Activated naive CD8-positive, alpha-beta T cell treated with anti-CD3 and anti-CD28 coated beads, Interleukin-2, amount 10 ng/mL, durations not matched to agents 7 days and 5 days (primary cell): ENCODE measurements at places on chromosomes 3 and 15. TPM values are rescaled to one million over a fixed set of nuclear protein-coding genes. Genes with fewer than 3 reads are reported as not detected.
A peak's percentile ranks its signal among the peaks of the same experiment; 100 is the strongest.

- no peaks in the 10 kb centered on the region for H3K27me3 ChIP-seq
- H3K4me3 ChIP-seq, result no peak overlapping the region
- no peak overlapping the region for H3K27ac ChIP-seq
- no peaks in the 10 kb centered on the region for H3K36me3 ChIP-seq
- DNase-seq, result no peak
Observed at GRCh38 chr3:77028005-77028404, 11.9 kb upstream of the ROBO2 start.

DNA sequence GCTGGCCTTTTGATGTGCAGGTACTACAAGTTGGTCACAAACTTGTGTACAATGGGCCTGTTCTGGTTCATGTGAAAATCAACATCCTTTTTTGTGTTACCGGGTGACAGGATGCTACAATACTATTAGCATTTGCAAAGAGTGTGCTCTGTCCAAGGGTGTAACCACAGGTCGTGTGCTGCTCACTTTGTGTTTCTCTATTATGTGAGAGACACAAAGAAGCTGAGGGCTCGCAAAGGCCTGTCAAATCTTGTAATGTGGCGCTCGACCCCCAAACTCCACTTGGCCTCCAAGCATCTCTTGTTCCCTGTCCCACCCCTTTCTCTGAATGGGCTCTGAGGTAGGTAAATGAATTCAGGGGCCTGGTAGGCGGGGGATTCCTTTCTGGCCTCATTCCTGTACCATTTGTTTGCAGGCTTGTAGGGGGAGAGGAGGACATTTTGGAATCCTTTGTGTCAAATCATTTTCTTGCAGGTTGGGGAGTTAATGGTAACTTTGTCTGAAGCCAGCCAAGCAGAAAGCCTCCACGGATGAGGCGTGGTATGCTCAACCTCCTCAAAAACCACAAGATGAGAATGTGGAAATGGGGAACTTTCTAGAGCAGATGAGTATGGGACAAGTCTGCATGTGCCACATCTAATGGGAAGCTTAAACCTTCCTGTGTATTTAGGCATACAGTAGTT, 109.1 kb downstream of the OPA1 start:
- no peak overlapping the region for H3K27ac ChIP-seq
- no peak overlapping the region for H3K4me3 ChIP-seq
- H3K4me1 ChIP-seq, result peaks cover 3% of the 10 kb centered on the region
- H3K36me3 ChIP-seq, result peaks cover 14% of the 10 kb centered on the region
- DNase-seq, result no peak

DNA sequence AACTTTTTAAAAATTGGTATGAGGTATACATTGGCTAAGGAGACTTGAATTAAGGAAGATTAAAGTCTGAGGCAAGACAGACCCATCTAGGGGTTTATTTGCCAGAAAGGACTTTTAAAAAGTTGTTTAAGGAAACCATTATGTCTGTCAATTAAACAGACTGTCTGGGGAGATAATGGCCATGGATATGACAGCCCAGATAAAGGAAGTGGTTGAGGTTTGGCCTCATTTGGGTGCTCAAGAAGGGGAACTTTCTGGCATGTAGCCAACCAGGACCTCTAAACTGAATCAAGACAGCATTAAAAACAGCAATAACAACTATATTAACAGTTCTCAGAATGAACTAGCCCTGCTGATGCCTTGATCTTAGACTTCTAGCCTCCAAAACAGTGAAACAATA, 9.9 kb upstream of the CD200R1L start:
- H3K4me3 ChIP-seq, result peak overlapping the region; percentile 13
- no peaks in the 10 kb centered on the region for H3K27me3 ChIP-seq
- H3K27ac ChIP-seq, result peak overlapping the region; percentile 52
- peaks cover 23% of the 10 kb centered on the region for H3K4me1 ChIP-seq

GRCh38 chr3:81778678-81779182, 17.3 kb upstream of the GBE1 start:
- H3K4me1 ChIP-seq, result no peaks in the 10 kb centered on the region
- H3K27me3 ChIP-seq, result peaks cover 2% of the 10 kb centered on the region
- no peak overlapping the region for H3K4me3 ChIP-seq
- no peak overlapping the region for H3K27ac ChIP-seq
- H3K36me3 ChIP-seq, result peaks cover 1% of the 10 kb centered on the region

DNA sequence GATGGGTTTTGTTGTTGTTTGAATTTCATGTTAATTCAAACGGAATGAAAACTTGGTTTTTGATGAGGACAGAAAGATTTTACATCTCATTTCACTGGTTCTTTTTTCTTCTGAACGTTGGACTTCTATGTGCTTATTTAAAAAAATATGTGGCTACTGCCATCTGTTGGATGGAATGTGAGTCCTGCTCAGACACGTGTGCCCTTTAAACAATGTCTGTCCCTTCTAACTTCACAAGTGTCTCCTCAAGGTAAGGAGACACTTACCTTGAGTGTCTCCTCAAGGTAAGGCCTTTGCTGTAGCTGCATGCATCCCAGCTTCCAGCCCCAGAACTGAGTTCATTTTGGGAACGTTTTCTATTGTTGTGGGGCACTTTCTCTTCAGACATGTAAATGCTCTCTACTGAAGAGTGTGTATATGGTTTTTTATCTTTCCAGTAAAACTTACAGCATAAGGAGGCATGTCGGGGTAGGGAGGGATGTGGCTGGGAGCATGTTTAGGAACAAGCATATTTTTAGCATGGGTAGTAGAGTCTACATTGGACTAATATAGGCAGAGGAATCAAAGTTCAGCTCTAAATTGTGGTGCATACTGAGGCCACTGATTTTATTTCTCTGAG, 63.1 kb upstream of the UBE3A start:
- H3K27ac ChIP-seq, result no peak overlapping the region
- no peaks in the 10 kb centered on the region for H3K4me1 ChIP-seq
- no peak for DNase-seq
- H3K4me3 ChIP-seq, result no peak overlapping the region
- no peaks in the 10 kb centered on the region for H3K36me3 ChIP-seq

GRCh38 chr3:154139996-154140436, 18.8 kb downstream of the ARHGEF26 start:
- H3K36me3 ChIP-seq, result no peaks in the 10 kb centered on the region
- H3K27ac ChIP-seq, result no peak overlapping the region
- H3K4me3 ChIP-seq, result no peak overlapping the region
- H3K4me1 ChIP-seq, result no peaks in the 10 kb centered on the region

GRCh38 chr3:60855250-60855649, 396.0 kb downstream of the FHIT start:
- H3K27ac ChIP-seq, result no peak overlapping the region
- H3K27me3 ChIP-seq, result no peaks in the 10 kb centered on the region
- no peak overlapping the region for H3K4me3 ChIP-seq
- no peaks in the 10 kb centered on the region for H3K4me1 ChIP-seq

DNA sequence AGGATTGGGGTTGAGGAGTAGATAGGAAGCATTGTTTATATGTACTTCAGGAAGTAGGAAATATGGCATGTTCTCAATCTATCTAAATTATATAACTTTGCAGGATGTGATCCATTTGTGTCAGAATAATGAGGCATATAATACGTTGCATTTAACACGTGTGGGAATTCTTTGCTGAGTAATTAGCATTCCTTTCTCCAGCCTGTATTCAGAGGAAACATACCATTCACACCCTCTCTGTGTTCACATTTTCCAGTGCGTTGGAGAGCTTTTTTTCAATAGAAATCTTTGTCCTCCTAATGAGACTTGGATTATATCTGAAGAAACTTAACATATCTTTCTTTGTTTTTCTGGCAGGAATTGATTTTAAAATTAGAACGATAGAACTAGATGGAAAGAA, 33.0 kb upstream of the APH1B start:
- H3K36me3 ChIP-seq, result peaks cover 42% of the 10 kb centered on the region
- peaks cover 29% of the 10 kb centered on the region for H3K4me1 ChIP-seq
- H3K4me3 ChIP-seq, result peak overlapping the region; percentile 25

- H3K27ac ChIP-seq, result no peak overlapping the region
- DNase-seq, result no peak
- no peaks in the 10 kb centered on the region for H3K36me3 ChIP-seq
- H3K4me1 ChIP-seq, result no peaks in the 10 kb centered on the region
- no peaks in the 10 kb centered on the region for H3K27me3 ChIP-seq
- no peak overlapping the region for H3K4me3 ChIP-seq
Observed at GRCh38 chr3:117586161-117586560, 876.6 kb downstream of the TUSC7 start.

DNA sequence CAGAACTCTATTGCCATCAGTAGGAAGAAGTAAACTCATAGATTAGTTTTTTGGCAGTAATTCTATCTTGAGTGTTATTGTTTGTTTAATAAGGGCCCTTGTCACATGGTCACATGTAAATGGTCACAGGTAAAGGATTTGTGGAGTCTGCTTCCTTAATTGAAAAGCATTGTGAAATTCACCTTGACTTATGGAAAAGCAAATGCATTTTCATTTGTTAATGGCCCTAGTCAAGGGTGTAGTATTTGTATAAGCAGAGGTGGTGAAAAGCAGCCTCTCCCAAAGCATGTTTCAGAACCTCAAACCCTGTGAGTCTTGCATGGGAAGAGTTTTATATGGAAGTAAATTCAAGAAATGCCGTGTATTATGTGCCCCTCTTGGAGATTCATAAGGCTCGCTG, 197.5 kb upstream of the NR2E3 start:
- peaks cover 14% of the 10 kb centered on the region for H3K27me3 ChIP-seq
- no peak overlapping the region for H3K27ac ChIP-seq
- DNase-seq, result no peak
- H3K4me3 ChIP-seq, result no peak overlapping the region

DNA sequence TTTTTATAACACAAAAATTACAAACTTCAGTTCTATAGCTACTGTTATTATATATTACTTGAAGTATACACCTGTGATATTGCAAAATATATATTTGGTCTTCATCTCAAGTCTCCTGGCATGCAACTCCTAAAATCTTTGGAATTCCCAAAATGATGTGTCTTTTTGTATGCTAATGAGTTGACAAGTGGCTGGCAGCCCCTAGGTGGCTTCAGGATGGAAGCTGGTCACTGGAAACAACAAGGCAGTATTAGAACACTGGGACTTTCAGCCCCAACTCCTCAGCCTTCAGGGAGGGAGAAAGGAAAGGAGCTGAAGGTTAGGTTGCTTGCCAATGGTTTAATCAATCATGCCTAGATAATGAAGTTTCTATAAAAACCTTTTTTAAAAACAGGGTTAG, 112.0 kb downstream of the SCAPER start:
- no peak overlapping the region for H3K4me3 ChIP-seq
- DNase-seq, result no peak
- H3K36me3 ChIP-seq, result peaks cover 44% of the 10 kb centered on the region
- H3K27me3 ChIP-seq, result no peaks in the 10 kb centered on the region
- no peak overlapping the region for H3K27ac ChIP-seq

GRCh38 chr3:196966526-196967401, 1.9 kb downstream of the PIGZ start:
- peaks cover 19% of the 10 kb centered on the region for H3K27me3 ChIP-seq
- H3K4me3 ChIP-seq, result no peak overlapping the region
- peaks cover 3% of the 10 kb centered on the region for H3K36me3 ChIP-seq

GRCh38 chr3:194953291-194953690, 267.6 kb downstream of the FAM43A start:
- H3K4me3 ChIP-seq, result no peak overlapping the region
- no peaks in the 10 kb centered on the region for H3K4me1 ChIP-seq
- no peaks in the 10 kb centered on the region for H3K36me3 ChIP-seq
- no peaks in the 10 kb centered on the region for H3K27me3 ChIP-seq
- no peak overlapping the region for H3K27ac ChIP-seq

GRCh38 chr15:89071471-89071870, 16.8 kb upstream of the ABHD2 start:
- no peaks in the 10 kb centered on the region for H3K27me3 ChIP-seq
- H3K27ac ChIP-seq, result no peak overlapping the region
- H3K4me3 ChIP-seq, result no peak overlapping the region

DNA sequence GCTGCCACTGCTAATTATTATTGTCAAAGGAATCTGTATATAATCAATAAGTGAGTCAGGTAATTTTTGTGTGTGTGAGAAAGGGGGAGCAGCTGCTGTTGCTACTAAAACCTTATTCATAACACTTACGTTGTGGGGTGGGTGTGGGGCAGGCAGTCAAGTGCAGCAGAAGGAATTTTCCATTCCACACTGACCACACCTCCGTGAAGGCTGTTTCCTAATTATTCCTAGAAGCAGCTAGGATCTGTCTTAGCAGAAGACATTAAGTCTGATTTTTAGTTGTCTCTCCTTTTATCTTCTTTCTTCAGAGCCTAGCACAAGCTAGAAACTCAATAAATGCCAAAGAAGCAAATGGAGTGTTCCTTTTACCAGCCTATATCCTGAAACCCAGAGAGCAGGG, 4.0 kb upstream of the U2SURP start:
- peaks cover 1% of the 10 kb centered on the region for H3K36me3 ChIP-seq
- no peak for DNase-seq
- H3K27me3 ChIP-seq, result peaks cover 18% of the 10 kb centered on the region
- H3K4me1 ChIP-seq, result peaks cover 10% of the 10 kb centered on the region

DNA sequence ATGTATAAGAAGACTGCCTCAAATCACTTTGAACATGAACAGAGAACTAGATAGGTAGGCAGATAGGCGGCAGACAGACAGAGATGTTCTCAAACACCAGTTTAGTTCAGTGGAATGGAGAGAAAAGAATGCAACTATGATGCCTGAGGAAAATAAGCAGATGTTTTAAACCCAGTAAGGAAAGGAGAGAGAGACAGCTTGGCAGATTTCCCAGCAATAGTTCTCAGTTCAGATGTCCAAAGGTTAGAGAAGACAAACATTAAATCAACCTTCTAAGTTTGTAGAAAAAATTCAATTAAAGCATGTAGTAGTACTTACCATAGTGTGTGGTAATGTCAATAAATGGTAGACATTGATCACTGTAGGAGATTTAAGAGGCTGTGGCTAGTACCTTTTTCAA, 209.6 kb upstream of the PFN2 start:
- H3K27ac ChIP-seq, result no peak overlapping the region
- no peak overlapping the region for H3K4me3 ChIP-seq
- no peaks in the 10 kb centered on the region for H3K36me3 ChIP-seq
- peaks cover 5% of the 10 kb centered on the region for H3K27me3 ChIP-seq
- no peak for DNase-seq
- H3K4me1 ChIP-seq, result no peaks in the 10 kb centered on the region

The IL17RE gene
- 1.1 TPM for total RNA-seq

The ARGFX gene
- total RNA-seq, result not detected

The NR1I2 gene
- 0.28 TPM for total RNA-seq
